ENCODE measurements at places on chromosomes 1 and 21.

- DNase-seq: no peak
These were observed 4.0 kb downstream of the ERG start for GRCh38 chr21:38494251-38494642.

- DNase-seq: no peak
These were observed 100.0 kb downstream of the HHAT start for GRCh38 chr1:210428696-210429095.

GRCh38 chr1:111570781-111571181, 48.8 kb upstream of the RAP1A start:
- DNase-seq: peak; percentile 75

DNA sequence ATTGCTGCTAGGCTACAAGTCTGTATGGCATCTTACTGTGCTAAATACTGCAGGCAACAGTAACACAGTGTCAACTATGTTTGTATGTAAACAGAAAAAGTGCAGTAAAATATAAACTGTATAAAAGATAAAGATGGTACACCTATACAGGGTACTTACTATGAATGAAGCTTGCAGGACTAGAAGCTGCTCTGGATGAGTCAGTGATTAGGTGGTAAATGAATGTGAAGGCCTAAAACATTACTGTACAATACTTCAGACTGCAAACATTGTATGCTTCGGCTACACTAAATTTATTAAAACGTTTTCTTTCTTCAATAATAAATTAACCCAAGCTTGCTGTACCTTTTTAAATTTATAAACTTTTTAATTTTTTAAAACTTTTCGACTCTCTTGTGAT, 97.1 kb downstream of the HLX start:
- no peak for DNase-seq

DNA sequence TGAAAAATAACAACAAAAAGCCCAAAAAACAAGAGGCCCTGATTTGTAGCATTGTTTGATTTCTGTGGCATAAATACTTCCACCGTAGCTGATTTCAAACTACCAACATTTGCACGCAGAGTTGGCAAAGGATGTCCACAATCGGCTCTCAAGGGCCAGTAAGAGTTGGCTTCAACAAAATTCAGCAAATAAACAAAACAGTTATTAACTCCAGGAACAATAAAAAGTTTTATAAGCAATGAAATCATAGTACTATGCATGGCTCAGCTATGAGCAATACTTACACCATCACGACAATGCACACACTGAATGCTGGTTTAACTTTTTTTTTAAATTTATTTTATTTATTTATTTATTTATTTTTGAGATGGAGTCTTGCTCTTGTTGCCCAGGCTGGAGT, 8.7 kb upstream of the COX20 start:
- no peak for DNase-seq

GRCh38 chr1:151616505-151616849, 4.6 kb downstream of the SNX27 start:
- DNase-seq: no peak

GRCh38 chr1:156480411-156481192, 20.0 kb downstream of the MEF2D start:
- peak; percentile 69 for DNase-seq

DNA sequence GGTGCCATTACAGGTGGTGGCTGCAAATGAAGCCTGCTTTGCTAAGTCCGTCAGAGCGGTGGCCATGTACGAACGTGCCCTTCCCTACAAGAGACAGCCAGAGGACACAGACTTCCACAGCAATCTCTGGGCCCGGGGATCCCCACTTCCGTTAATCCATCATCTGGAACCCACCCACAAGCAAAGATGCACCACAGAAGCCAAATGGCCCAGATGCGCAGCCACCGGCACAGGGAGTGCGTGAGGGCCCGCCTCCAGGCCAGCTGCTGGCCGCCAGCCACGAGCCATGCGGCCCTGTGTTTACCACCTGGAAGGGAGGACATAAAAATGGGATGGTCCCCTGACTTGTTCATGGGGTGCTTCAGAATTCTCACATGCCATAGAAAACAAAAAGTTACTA, 22.1 kb downstream of the MRAP start:
- no peak for DNase-seq

DNA sequence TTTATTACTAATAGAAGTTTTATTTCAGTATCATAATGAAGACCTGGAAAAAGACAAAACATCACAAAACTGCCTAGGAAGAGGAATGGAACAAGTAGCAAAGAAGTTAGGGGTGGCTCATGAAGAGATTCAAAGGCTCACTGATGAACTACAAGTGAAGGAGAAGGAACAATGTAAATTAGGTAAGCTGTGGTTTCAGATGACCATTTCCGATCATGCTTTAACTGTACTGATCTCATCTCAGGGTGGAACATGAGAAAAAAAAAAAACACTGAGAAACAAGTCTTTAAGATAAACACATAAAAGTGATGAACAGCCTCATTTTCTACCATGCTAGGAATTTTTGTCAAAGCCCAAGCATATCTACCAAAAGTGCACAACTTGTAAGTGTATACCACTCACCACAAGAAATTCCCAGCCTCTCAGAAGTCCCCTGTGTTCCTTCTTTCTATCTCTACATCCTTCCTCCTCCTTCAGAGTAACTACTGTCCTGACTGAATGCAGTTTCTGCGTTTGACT, 19.6 kb downstream of the CCDC30 start:
- no peak for DNase-seq

- peak; percentile 54 for DNase-seq
These were observed 119.7 kb downstream of the HHAT start for GRCh38 chr1:210448297-210448892.

GRCh38 chr1:6419804-6420453, at the start of gene HES2:
Gene HES2, minus strand, starts transcription at chr1:6419919. Its CDS starts 99 bp downstream, at chr1:6419820.
- DNase-seq: peak; percentile 84

GRCh38 chr1:9420835-9421532, 118.3 kb upstream of the SLC25A33 start:
- no peak for DNase-seq

GRCh38 chr1:197811769-197812168, 36.5 kb upstream of the DENND1B start:
- no peak for DNase-seq

DNA sequence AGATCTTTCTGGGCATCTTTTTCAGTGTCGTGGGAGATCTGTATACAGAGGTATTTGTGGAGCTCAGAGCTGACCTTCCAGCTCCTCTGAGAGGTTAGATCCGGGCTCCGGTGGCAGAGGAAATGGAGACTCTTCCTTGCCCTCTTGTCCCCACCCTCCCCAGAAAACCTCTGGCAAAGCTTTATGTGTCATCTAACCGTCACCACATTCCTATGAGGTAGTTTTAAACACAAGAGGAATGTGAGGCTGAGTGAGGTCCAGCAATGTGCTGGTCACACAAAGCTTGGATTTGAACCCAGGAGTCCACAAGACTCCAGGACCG, 1.2 kb downstream of the CD160 start:
- no peak for DNase-seq

Data from NB4 (cell line).